Upper lobe of left lung (tissue), 6 donors: ENCODE measurements at places on chromosomes 1 and 21.

DNA sequence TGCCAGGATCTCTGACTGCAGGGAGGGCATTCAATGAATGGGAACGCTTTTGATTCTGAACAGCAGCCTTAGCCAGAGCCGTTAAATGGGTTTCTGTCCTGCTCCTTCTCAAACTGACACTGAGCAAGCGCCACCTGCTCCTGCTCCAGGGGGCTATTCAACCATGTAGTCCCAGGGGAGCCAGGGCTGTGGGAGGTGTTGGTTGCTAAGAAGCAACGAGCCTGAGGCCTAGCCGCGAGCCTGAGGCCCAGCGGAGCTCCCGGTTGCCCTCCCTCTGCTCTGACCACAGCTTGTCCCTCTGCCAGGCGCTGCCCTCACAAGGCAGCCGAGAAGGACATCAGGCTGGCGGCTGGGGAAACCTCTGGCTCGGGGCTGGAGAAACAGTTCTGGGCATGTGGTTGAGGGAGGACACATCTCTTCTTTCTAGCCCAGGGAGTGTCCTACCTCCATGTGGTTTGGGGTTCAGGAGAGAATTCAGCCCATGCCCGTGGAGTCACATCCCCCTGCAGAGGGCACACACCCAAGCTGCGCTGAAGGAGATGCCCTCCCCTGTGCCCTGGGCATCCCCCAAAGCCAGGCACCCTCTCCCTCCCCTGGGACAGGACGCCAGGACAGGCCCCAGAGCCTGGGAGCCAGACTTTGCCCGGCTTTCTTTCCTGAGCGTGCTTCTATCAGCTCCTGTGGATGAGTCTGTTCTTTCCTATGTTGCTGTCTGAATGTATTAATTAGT is 18.0 kb downstream of the PCP4 start:
- DNase-seq: no peak

GRCh38 chr1:56169856-56170255 is 409.5 kb downstream of the PLPP3 start:
- DNase-seq: no peak

GRCh38 chr1:27353166-27353565 is 11.3 kb downstream of the SYTL1 start:
- peak; percentile 79 for DNase-seq

DNA sequence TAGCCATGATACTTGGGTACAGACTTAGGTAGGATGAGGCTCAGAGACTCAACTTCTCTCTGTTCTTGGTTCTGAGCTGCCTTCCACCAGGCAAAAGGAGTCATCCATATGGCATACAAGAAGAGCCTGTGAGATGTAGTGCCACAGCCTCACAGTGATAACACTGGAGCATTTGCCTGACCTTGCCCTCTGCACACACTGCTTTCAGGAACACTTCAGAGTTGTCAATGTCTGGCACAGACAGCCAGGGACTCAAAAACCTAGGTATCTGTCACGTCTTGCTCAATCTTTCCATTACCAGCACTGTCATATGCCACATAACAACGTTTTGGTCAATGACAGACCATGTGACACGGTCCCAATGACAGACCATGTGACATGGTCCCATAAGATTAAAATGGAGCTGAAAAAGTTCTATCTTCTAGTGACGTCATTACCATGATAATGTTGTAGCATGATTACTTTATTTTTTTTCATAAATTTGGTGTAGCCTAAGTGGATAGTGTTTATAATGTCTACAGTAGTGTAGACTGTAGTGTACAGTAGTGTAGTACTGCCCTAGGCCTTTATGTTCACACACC is 199.9 kb upstream of the CTTNBP2NL start:
- DNase-seq: no peak

GRCh38 chr1:178581351-178582303 is 68.7 kb downstream of the TEX35 start:
- DNase-seq: no peak

- no peak for DNase-seq
Observed at GRCh38 chr1:69643266-69643665, 75.5 kb downstream of the LRRC7 start.

DNA sequence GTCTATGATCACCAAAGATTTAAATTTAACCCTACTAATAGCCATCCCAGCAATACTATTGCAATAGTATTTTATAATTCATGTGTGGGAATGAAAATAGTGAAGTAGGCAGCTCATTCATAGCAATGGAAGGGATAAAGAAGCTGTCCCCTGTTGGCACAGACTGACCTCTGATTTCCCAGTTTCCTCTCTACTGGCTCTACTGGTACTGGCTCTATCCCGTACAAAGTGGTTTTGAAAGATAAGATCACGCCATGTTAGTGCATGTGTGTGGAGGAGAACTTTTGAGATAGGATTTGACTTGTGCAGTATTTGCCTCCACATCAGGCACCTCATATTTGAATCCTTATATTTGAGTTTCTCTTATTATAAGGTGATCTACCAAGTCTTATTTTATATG is 227.3 kb upstream of the ADGRL2 start:
- DNase-seq: no peak

- no peak for DNase-seq
Observed at GRCh38 chr1:150156868-150157603, 7.3 kb downstream of the PLEKHO1 start.

- peak; percentile 62 for DNase-seq
Observed at GRCh38 chr1:156151093-156151688, 2.2 kb upstream of the SEMA4A start.

DNA sequence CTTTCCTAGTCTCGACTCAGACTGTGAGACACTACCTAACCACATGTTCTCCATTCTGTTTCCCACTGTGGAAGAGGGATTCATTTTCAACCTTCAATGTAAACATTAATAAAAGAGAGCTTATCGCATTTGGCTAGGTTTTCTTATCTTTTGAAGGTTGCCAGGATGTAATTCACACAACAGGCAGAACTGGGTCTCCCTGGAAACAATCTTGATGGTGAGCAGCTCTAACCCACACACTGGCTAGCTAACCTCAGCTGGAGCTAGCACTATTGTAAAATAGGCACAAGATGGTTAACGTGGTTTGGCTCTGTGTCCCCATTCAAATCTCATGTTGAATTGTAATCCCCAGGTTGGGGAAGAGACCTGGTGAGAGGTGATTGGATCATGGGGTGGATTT is 75.1 kb downstream of the ZSCAN20 start:
- DNase-seq: no peak

DNA sequence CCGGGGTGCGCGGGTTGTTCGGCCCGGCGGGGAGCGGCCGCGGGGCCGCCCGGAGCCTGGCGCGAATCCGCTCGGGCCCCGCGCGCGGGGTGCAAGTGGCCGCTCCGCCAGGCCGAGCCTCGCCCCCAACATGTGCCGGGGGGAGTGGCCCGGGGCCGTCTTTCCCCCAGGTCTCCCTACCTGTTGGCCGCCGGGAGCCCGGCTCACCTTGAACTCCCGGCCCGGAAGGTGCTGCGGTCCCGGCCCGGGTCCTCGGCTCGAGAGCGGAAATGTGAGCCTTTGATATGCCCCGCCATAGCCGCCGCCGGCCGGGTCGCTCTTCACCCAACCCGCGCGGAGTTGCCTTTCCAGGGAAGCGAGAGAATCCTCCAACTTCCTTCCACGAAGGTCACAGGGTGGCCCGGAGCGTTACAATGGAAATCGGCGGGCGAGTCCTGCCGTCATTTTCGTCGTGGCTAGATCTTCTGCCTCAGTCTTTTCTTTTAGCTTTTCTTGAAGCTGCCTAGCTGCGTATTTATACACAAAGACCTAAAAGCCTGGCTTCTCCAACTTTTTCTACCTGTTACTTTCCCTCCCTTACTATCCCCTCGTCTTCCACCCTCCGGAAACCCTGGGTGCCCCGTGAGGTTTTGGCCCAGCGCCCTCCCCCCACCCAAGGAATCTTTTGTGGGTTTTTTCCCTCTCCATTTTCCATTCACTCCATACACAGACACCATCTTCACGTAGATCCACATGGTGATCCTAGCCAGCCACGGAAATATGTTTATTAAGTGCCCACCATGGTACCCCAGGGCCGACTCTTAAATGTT is 867 bp downstream of the PTGFRN start:
- peak; percentile 90 for DNase-seq

- DNase-seq: no peak
Observed at GRCh38 chr1:39189592-39190041, 14.9 kb upstream of the MACF1 start.
